ENCODE measurements at places on chromosomes 2 and 18.

DNA sequence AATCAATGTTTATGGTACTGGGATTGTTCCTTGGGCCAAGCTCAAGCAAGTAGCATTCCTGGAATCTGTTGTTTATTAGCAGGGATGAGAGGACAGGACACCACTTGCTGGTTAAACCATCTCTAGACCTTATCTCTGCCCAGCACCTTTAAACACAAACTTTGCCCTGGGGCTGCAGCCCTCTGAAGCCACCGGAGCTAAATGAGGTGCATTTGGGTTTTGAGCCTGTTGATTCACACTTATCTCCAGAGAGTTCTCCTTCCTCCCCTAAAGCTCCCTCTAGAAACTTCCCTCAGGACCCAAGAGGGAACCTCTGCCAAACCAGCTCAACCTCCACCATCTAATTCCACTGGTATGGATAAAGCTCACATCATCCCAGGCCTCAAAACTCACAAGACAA lies 94.8 kb upstream of the EPAS1 start:
- no peak for DNase-seq

GRCh38 chr2:165870346-165870745 lies 76.3 kb upstream of the GALNT3 start:
- DNase-seq: no peak

- no peak for DNase-seq
These were observed 901 bp downstream of the FEZ2 start for GRCh38 chr2:36597003-36597531.

DNA sequence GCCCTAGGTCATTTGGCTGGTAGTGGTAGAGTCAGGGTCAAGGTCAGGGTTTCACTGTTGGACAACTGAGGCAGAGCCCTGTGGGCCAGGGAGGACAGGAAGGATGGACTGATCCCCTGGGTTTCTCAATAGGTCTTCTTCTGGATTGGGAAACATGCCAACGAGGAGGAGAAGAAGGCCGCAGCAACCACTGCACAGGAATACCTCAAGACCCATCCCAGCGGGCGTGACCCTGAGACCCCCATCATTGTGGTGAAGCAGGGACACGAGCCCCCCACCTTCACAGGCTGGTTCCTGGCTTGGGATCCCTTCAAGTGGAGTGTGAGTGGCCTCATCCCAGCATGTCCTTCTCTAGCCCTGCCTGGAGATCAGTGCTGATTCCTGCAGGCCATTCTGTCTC lies 18.1 kb downstream of the VIL1 start:
- DNase-seq: no peak

- no peak for DNase-seq
These were observed 212.0 kb upstream of the ID2 start for GRCh38 chr2:8469709-8470493.

DNA sequence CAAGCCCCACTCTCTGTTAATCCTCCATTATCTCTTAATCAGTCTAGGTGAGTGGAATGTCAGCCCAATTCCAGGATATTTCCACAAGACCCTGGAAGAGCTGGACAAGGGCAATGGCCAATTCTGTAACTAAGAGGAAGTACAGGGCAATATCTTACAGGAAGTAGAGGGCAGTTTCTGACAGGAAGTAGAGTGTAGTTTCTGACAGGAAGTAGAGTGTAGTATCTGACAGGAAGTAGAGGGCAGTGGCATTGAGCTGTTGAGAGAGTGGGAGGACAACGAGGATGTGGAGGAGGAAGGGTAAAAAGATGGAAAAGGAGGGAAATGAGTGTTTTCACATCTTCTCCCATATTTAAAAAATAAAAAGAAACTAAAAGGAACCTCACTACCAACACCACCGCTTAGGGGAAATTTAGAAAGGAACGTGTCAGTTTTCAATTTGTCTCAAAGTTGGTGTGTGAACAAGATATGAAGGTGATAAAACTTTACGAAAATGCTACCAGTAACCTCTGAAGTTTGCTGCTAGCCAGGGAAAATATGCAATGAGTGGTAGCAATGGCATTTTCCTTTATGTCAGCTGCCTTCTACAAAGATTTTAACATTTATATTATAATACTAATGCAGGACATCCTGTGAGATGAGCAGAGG lies 430.9 kb upstream of the HNRNPA3 start:
- DNase-seq: no peak

DNA sequence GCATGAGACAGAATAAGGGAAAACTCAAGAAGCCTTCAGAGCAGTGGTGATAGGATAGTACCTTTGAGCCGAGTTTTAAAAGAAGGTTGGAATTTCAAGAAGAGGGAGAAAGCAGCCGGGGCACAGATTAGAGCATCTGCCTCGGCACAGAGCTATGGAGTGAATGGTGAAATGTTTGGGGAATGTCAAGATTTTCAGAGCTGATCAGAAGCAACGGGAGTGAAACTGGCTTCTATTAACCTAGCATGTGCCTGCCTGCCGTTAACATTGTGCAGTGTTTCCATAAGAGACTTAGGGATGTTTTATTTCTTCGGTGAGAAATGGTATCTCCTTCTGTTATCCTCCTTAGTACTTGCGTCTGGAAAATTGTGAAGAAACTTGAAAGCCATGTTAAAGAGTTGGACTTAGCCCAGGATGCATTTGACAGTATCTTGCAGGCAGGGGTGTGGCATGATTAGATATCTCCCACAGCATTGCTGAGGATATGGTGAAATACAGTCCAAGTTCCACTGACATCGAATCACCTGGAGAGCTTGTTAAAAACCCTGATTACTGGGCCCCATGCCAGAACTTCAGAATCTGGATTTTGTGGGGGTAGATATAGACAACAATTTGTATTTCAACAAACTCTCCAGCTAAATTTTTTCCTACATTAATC lies 96.8 kb upstream of the PPP1CB start:
- DNase-seq: no peak

DNA sequence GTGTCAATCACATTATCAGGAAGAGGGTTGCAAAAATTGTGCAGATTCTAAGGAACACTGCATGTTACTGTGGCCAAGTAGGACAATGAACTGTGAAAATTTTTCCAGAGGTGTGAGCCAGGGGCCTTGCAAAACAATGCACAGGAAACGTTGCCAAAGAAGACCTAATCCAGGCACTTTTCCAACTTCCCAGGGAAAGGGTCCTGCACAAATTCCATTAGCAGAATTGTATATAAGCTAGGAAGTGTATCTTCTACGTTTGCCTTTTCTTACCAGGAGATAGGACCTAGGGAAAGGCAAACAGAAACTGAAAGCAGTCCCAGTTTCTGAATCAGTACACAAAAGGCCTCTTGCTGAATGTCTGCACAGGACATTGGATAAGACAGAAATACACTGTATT lies 1888.3 kb upstream of the CELF4 start:
- no peak for DNase-seq

GRCh38 chr2:142445551-142446072 lies 314.8 kb upstream of the LRP1B start:
- no peak for DNase-seq

- DNase-seq: no peak
These were observed 48.7 kb downstream of the ATIC start for GRCh38 chr2:215360596-215360995.

DNA sequence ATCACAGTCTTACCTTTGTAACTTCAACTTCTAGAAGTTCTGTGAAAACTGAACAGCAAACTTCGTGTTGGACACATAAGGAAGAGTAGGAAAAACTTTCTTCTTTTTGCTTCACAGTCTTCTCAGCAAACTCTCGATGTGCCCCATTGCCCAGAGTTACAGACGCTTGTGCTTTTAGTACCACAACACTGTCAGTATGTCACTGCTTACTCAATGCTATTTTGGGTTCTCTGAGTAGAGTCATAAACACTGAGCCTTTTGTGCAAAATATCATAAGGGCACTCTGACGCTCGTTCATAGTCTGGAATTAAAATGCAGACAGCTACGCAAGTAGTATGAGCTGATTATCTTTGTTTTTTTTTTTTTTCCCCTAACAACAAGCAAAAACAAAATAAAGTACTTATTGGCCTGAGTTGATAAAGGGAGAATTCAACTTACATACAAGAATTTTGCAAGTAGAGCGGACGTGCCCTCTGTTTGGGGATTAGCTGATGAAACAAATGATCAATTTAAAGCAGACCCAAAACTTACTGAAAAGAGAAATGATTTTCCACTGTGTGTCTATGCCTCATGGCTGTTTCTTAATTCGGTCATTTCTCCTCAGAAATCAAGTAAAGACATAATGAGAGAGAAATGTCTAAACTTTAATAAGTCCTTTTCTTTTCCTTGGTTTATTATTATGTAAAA lies at the start of gene CDH19:
Gene CDH19, minus strand, starts transcription at position 150 of the 687 bp plus-strand sequence. CDS start 31,886 bp downstream, outside the sequence.
- no peak for DNase-seq

- no peak for DNase-seq
These were observed 98.5 kb upstream of the NOSTRIN start for GRCh38 chr2:168703926-168704325.
